ENCODE measurements at places on chromosomes 12 and 14.

GRCh38 chr12:92926549-92926948 is 2.5 kb downstream of the EEA1 start:
- no peak for DNase-seq

GRCh38 chr12:55188974-55189556 is 31.8 kb upstream of the OR10A7 start:
- DNase-seq, result peak; percentile 91

DNA sequence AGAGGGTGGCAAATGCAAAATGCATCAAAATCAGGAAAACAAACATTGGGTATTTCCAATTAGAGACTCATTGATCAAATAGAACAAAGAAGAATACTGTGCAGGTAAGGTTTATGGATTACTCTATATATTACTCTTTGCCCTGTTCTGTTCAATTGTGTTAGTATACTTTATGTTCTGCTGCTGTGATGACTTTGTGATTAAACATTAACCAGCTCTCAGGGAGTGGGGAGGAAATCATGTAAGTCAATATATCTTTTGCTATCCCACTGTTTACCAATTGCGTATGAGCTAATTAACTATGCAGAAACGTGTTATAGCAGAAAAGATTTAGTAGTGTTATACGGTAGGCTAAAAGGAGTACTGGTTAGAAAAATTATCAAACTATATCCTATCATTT is 129.4 kb downstream of the PDE3A start:
- DNase-seq, result no peak

- DNase-seq, result no peak
These were observed 12.7 kb upstream of the MBIP start for GRCh38 chr14:36333119-36333518.

DNA sequence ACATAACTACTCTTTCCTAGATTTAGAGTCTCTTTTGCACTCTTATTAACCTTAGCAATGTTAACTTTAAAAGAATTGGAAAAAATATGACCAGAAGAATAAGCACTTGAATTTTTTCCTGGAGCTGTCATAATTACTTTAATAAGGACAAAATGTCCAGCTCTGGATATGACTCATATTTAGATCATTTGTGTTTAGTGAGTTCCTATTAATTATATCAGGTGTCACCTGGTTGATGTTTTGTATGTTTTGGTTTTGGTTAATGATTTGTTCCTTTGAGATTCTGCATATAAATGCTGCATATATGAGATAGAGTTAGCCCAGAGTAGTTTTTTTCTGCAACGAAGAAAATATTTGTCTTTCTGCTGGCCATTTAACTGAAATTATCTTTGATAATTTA is 5.1 kb downstream of the CLECL1 start:
- no peak for DNase-seq

DNA sequence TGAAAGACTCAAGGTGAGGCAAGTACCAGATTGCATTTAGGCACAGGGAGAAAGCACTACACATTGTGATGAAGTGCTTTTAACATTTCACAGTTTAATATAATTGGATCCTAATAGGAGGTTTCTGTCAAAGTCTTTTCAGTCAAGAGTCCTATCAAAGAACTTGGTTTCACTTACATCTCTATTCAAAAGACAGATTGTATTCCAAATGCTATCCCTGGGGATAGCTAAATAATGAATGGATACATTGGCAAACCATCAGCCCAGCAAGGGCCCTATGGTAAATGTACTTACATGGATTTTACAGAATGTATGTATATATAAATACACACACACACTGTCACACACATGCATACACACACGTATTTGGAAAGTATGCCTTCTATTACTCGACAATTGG is 655.5 kb upstream of the FLRT2 start:
- DNase-seq, result no peak
